Activated T-cell treated with anti-CD3 and anti-CD28 coated beads for 4 hours (primary cell): ENCODE measurements at places on chromosomes 6 and 20.

DNA sequence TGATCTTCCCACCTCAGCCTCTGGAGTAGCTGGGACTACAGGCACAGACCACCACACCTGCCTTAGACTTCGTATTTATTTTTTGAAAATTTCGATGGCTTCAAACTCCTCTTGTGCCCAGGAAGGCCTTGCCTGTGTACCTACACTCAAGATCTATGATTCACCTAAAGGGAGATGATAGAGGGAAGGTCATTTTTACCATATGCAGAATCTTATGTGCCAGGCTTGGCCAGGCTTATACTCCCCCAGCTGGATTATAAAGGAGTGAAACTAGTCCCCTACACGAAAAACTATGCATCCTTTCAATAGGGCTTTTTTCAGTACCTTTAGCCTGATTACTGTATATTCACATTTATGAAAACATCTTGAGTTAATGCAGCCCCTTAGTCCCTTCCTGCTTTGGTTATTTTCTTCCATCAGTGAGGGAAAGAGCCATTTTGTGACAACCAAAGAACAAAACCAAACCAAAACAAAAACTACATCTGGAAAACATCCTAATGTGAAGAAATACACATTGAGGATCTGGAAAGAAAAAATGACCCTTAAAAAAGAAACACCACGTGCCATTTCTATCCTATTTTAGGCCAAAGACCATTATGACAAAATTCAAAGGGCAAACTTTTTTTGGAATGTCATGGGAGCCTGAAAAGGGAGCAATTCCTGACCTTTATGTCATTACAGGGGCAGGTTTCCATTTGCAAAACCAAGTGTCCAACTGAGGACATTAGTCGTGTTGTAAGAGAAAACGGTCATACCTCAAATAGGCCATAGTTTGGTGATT is 34.7 kb downstream of the RIPOR2 start:
- no peak for DNase-seq

DNA sequence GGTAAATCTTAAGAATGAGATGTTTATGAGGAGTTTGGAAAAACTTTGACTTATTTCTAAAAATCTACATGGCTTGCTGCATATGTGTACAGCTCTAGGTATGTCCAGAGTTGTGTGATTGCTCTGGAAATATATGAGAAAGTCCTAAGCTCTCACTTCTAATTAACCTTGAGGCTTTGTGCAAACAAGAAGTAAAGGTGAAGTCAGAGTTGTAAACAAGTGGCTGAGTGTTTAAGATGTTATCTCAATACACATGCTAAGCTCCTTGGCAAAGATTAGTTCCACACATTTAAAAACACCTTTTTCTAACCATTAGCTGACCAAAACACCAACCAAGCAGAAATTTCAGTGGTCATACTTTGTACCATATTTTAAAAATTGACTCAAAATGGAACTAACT is 684.2 kb downstream of the HTR1B start:
- no peak for DNase-seq

DNA sequence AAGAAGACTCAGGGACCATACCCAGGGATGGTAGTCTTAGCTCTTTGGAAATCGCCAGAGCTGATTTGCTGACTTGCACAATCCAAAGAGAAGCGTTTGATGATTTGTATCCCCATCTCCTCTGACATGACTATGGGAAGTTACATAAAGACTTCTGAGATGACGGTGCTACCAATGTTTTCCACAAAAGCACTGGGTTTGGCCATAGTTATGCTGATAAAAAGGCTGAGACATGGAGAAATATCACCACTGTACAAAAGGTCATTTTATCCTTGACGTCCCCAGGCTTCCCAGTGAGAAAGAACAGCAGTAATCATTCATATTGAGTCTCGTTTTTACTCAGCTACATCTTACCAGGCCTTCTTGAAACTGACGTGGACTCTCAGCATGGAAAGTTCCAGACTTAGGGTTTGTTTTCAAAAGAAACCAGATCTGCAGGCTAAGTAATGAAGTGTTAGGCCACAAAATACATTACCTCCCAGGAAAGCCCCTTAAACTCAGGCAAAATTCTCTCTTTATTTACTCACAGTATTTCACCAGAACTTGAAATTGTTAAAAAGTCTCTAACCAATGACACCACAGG is 370.3 kb upstream of the JARID2 start:
- DNase-seq, result no peak

GRCh38 chr6:89927264-89927663 is 33.0 kb downstream of the GJA10 start:
- DNase-seq, result no peak

- DNase-seq, result no peak
Measured at GRCh38 chr20:2163757-2164156, 62.1 kb downstream of the STK35 start.

DNA sequence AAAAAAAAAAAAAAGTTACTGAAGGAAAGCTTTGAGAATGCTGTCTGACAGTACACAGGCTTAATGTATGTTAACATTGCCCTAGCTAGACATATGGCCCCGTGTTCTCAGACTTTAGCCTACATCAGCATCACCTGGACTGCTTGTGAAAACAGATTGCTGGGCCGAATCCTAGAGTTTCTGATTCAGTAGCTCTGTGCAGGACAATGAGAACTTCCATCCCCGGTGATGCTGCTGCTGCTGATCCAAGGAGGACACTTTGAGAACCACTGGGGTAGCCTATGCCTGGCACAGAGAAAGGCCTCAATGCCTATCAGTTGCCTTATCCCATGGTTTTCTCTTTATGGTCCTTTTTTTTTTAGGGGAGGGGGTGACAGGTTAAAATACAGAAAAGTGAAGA is 1.6 kb downstream of the HCK start:
- no peak for DNase-seq

DNA sequence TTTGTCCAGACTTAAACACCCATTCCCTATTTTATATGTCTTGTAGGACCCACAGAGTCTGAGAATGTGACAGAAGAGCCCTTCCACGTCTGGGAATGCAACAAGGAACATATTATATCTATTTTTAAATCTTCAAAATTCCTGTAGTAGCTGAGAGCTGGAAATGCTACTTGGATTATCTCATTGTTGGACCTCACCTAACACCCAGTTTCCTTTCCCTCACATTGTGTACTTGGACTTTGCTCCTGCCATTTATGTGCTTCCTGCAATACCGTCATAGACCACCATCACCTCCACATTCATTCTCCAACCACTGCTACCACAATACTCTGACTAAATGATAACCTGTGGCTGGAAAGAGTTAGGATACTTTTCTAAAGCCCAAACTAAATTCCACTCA is 335.4 kb downstream of the COL12A1 start:
- DNase-seq, result no peak

DNA sequence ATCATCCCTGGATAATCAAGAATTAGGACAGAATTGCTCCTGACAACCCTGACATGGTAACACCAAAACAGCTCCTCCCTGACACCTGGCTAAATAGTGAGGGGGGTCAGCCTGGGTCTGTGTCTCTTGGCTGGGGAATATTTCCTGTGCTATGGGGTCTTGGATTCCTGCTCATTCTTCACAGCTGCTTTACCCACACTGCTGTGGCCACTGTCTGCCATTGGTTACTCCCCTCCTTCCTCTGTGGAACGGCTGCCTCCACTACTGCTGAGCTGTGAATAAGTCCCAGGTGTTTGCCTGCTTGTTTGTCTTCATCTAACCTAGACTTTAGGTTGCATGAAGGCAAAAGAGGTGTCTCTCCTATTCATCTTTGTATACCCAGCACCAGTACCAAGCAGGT is 33.9 kb upstream of the TXLNB start:
- DNase-seq, result no peak

- no peak for DNase-seq
Measured at GRCh38 chr6:144259986-144260385, 25.1 kb upstream of the UTRN start.

GRCh38 chr6:16985513-16986284 is 116.2 kb upstream of the STMND1 start:
- DNase-seq, result no peak

DNA sequence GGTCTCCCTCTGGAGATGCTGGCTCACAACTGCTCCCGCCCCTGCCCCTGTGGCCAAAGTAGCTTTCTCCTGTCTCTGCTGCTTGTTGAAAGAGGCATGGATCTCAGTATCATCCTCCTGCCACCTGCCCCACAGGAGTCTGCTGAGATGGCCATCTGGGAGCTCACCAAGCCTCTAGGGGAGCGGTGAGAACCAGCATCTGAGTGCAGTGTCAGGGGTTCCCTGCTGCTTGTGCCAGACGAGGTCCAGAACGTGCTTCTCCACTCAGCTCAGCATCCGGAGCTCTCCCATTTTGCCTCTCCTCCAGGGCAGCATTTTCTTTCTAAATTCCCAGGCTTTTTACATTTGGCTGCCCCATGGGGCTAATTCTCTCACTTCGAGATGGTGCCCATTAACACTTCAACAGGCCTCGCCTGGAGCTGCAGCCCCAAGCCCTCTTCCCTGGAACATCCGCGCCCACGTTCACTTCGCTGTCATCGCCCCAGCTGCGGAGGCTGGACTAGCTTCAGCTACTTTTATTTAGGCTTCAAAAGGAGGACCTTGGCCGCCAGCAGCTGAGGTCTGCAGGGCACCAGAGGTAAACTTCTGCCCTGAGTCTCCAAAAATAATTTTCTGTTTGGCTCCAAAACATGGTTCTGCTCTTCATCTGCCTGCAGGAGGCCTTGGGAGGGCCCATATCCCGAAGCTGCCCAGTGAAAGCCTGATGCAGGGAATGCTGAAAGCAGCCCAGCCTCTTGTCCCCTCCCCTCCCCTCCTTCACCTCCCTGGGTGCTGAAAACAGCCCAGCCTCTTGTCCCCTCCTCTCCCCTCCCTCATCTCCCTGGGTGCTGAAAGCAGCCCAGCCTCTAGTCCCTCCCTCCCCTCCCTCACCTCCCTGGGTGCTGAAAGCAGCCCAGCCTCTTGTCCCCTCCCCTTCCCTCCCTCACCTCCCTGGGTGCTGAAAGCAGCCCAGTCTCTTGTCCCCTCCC is 25.2 kb upstream of the MLN start:
- no peak for DNase-seq

- no peak for DNase-seq
Measured at GRCh38 chr6:157768863-157769551, 54.0 kb upstream of the SNX9 start.

GRCh38 chr6:125163811-125164210 is 10.2 kb downstream of the TPD52L1 start:
- DNase-seq, result no peak

DNA sequence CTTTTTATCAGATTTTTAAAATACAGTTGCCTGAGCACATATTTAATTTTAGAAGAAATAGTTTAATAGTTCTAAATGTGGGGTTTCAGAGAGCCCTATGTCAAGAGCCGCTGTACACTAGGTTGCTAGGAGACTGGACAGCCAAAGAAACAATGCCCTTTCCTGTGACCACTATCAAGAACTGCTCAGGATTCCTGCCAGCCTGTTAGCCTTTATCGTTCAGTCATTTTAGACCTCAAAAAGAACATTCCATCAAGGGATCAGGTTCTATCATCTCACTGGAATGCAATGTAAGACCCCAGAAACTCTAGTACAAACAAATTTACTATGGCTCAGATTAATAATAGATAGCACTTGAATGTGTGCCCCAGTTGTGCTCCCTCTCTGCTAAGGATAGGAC is 181.2 kb upstream of the CCN2 start:
- DNase-seq, result no peak

DNA sequence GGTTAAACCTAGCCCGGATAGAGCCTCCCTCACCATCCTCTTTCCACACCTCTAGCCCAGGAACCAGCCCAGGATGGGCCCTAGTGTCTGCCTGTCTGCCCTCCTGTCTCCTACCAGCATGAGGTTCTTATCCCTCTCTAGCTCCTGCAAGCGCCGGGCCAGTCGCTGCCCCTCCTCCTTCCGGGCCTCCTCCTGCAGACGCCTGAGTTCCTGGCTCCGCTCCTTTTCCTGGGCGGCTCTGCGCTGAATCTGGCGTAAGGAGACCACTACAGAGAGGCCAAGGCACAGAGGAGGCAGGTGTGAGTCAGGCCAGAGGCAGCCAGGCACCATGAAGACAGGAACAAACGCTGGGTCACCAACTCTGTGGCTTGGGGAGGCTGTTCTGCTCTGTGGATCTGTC is 4.3 kb upstream of the PSORS1C2 start:
- DNase-seq, result no peak
